ENCODE measurements at places on chromosomes 7 and 10.

GRCh38 chr10:110634527-110635209 is 9.5 kb upstream of the RBM20 start:
- DNase-seq, result no peak

- DNase-seq, result no peak
These were observed 337.3 kb upstream of the GHITM start for GRCh38 chr10:83801983-83802382.

GRCh38 chr7:130598056-130598455 is 70.5 kb downstream of the COPG2 start:
- no peak for DNase-seq

DNA sequence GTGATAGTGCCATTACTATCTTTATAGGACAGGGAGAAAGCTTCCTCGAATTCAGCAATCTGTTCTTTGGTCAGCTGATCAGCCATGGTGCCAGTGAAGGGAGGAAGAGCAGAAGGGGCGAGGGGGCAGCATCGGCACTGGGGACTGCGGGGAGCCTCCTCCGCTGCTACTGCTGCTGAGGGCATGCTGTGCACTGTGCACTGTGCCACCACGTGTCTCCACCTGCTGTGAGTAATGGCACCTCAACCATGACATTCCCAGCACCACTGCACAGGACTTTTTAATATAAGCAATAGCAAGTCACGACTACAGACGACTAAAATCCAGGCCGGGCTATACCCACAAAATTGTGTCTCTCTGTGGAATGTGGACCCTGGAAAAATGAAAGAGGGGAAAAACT is 105.0 kb upstream of the LANCL2 start:
- DNase-seq, result no peak

- DNase-seq, result no peak
These were observed 8.1 kb downstream of the TFAM start for GRCh38 chr10:58393317-58393716.

GRCh38 chr7:31782411-31782991 is 95.5 kb downstream of the PPP1R17 start:
- DNase-seq, result no peak

- no peak for DNase-seq
These were observed 53.0 kb downstream of the GRID1 start for GRCh38 chr10:86313621-86314041.

DNA sequence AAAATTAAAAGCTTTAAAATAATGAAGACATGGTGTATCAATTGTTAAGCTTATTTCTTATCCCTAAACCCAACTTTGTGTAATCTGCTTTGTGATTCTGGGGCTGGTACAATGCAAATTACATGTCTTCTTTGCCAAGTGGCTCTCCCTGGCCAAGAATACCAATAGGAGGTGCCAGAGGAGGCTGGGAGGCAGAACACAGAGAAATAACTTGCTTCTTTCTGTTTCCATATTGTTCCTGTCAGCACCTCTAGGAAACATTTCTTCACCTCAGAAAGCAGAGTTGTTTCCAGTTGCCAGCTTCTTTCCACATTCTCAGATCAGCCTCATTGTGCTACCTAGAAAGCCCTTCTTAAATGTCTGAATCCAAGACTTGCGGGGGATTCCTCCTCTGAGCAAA is 174.4 kb downstream of the MDFIC start:
- DNase-seq, result no peak

GRCh38 chr10:14727465-14727864 is 47.2 kb downstream of the FAM107B start:
- DNase-seq, result no peak

DNA sequence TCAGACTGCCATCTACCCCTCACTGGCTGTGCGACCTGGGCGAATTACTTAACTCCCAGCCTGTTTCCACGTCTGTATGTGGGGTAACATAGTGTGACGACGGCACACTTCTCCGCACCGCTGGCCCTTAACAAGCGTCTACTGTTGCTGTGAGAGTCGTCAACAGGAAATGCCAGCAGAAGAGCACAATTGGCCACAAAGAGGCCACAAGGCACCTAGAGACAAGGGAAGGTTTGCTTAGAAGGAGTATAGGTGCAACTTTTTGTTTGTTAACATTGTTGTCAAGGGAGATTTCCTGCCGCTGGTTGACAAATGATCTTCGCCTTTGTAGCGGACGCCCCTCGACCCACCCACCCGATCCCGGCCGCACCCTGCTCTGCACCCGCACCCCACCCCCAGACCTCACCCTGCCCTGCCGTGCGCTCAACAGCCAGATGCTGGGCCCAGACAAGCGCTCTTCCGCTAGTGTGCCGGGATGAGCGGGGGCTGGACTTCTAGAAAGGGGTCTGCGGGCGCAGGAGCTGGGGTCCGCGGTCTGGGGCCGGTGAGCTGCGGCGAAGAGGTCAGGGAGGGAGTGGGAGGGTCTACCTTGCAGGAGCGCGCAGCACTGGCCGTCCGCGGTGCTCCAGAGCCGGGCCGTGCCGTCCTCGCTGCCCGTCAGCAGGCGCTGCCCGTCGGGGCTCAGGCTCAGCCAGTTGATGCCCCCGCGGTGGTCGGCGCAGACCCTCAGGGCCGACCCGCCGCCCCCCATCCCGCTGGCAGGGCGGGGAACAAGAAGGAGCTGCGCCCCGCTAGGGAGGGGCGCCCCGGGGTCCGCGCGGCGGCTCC is 785 bp downstream of the WDR86 start:
- DNase-seq, result no peak

- DNase-seq, result no peak
These were observed 30.1 kb downstream of the CNNM2 start for GRCh38 chr10:102948176-102948575.

- DNase-seq, result no peak
These were observed 90.9 kb upstream of the STK17A start for GRCh38 chr7:43491984-43492383.

- no peak for DNase-seq
These were observed 319.2 kb downstream of the DPP6 start for GRCh38 chr7:154371424-154371823.

DNA sequence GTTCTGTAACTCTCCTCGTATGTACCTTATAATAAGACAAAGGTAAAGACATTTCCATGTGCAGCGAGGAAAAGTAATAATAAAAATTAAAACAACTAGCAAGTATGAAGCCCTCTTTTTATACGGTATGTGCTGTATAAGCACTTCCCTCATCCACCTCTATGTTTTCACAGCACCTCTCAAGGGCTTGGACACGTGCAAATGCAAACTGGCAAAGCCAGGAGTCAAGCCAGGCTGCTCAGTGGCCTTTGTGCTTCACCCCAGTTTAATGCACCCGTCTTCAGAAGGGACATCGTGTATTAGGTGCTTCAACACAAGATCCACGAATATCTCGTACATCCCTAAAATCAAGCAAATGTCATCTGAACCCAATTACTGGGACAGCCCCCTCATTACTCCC is 1.3 kb upstream of the DGKI start:
- no peak for DNase-seq

DNA sequence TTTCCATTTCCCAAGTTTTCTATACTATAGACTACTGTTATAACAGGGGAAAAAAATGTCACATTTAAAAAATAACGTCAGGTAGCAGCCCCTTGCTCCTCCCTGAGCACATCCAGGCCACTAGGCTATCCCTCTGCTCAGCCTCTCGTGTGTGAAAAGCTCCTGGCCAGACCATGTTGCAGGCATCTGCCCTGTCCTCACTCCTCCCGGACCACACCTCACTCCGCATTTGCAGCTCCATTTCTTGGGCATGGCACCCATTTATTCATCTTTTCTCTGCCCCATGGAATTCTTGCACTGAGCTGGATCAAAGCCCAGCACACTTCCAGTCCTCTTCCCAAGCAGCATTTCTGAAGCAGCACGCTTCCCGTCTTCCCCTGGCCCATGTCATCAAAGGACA is 1.4 kb upstream of the GDF2 start:
- DNase-seq, result no peak

GRCh38 chr10:71966046-71967004 is 2.1 kb downstream of the CHST3 start:
- DNase-seq, result no peak

GRCh38 chr7:134443396-134444070 is 15.4 kb downstream of the AKR1B1 start:
- no peak for DNase-seq

- no peak for DNase-seq
These were observed 158.9 kb downstream of the RTKN2 start for GRCh38 chr10:62109587-62110293.

GRCh38 chr7:151187409-151188251 is 580 bp upstream of the ASB10 start:
- no peak for DNase-seq

- DNase-seq, result no peak
These were observed 4.9 kb upstream of the RHOBTB1 start for GRCh38 chr10:60948851-60949250.

DNA sequence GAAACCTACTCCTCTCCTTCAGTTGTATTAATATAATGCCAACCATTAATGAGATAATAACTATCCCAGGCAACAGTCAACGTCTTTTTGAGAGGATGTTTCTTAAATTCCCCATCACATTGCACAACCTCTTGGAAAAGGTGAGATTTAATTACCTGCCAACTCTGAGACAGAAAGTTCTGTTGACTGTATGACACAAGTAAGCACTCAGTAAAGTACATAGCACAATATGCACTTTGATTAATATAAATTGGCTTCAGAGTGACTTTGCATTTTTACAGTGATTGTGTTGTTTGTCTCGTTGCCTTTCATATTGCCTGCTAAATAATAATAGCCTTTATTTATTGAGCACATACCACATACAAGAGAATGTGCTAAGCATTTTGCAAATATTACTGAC is 46.7 kb downstream of the CAV1 start:
- no peak for DNase-seq

DNA sequence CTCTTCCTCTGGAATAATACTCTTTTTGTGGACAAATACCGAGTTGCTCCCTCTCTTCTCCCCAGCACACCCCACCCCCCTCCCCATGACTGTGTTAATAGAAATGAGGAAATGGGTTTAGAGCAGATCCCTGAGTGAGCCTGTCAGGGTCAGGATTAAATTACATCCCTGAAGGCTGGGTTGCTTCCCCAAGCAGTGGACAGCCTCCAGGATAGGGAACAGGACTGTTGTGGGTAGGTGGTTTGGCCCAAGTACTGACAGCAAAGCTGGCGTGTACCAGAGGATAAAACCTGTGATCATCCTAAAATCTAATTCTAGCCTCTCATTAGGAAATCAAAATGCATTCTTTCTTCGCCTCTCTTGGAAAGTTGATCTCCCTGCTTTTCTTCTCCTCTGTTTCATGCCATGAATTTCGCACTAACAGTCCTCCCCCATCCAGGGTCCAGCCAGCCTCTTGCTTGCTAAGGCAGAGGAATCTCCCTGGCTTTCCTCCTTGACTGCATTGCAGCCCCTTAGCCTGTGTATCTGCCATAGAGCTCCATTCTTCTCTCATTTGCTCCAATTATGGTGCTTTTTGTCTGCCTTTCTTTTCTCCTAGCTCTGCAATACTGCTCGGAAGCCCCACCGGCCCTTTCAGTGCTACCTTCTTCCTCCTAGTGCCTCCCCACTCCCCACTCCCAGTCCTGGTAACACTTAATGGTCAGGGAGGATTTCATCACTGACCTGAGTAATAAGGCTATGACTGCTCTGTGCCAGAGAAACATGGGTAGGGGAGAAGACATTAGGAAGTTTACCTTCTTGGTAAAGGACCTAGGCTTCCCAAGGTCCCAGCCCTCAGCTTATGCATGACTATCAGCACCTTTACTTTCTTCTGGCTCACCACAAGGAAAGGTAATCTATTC is 8.4 kb downstream of the LRRC4 start:
- DNase-seq, result no peak

- no peak for DNase-seq
These were observed 76.3 kb upstream of the MRLN start for GRCh38 chr10:59829601-59830000.

DNA sequence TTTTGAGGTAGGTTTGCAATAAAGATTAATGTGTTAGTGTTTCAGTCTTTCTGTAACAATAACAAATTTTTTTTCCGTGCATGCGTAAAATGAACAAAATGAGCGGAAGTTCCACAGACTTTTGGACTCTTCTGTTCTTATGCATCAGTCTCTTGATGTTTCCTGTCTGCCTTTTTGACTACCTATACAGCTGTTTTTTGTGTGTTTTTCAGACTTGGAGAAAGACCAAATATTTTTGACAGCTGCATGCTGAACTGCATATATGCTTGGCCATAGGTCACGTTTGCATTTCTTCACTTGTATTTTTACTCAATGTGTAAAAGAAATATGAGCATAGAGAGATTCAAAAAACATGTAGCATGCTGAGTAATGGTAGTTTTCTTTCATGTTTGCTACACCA is 119.3 kb downstream of the BBS9 start:
- no peak for DNase-seq

GRCh38 chr7:101671371-101672356 is 42.6 kb upstream of the MYL10 start:
- DNase-seq, result no peak

GRCh38 chr10:129705676-129706075 is 238.6 kb downstream of the MGMT start:
- DNase-seq, result no peak

GRCh38 chr7:87218796-87219544 is 562 bp downstream of the TMEM243 start:
- no peak for DNase-seq

DNA sequence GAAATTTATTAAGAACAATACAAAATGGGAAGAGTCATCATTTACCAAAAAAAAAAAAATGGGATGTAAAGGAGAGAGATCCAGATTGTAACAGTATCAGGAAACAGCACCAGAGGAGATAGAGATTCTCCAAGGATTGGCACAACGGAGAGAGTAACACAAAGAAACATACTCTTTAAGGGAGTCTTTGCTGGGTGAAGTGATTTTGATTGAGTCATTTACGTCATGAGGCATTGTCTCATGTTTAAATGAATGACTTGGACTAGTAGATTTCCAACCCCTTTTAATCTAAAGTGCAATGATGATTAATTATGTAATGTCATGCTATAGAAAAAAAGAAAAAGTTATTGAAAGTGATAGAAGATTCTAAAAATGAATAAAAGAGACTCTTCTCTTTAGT is 68.8 kb downstream of the ITGB8 start:
- no peak for DNase-seq

DNA sequence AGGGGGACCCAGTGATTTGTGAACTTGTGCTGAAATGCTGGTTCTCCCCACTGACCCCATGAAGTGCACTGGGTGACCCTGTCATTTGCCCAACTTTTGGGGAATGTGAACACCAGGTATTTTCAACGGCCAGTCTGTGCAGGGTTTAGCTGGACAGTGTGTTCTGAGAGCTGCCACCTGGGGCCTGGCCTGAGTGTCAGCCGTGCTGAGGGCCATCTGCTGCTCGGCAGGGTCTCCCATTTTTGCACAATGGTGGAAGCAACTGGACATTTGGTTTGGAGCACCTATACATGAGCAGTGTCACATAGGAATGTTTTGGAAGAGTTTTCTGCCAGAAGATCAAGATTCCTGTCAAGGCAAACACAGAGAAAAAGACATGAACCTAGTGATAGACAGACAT is 5.2 kb downstream of the CHN2 start:
- no peak for DNase-seq

Data from hypothalamus (tissue), 51 donors.